HepG2 (cell line): ENCODE measurements at places on chromosomes 5 and 9.

DNA sequence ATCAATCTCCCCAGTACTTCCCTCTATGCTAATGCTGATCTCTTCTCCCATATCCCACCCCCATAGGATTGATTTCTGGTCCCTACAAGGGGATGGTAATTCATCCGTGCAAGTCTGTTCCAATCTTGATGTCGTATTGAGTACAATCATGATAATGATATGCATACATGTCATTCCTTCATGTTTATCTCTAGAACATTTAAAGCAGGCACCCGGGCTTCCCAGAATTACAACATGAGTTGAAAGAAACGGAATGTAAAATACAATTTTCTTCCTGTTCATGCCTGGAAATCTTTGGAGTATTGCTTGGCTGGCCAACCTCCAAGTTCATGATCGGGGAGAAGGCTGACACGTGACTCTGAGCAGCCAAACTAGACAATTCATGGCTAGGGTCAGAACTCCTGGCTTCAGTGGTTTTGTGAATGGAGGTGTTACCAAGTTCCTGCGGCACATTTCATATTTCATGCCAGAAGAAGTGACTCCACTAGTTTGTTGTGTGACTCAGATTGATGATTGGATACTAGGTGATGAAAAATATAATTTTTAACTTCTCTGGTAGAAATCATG, 66.6 kb downstream of the C9orf152 start:
- no peak for DNase-seq

- DNase-seq = peak; percentile 49
Observed at GRCh38 chr9:121222524-121223171, 21.0 kb upstream of the RAB14 start.

- no peak for DNase-seq
Observed at GRCh38 chr5:67578011-67578410, 381.4 kb upstream of the CD180 start.

DNA sequence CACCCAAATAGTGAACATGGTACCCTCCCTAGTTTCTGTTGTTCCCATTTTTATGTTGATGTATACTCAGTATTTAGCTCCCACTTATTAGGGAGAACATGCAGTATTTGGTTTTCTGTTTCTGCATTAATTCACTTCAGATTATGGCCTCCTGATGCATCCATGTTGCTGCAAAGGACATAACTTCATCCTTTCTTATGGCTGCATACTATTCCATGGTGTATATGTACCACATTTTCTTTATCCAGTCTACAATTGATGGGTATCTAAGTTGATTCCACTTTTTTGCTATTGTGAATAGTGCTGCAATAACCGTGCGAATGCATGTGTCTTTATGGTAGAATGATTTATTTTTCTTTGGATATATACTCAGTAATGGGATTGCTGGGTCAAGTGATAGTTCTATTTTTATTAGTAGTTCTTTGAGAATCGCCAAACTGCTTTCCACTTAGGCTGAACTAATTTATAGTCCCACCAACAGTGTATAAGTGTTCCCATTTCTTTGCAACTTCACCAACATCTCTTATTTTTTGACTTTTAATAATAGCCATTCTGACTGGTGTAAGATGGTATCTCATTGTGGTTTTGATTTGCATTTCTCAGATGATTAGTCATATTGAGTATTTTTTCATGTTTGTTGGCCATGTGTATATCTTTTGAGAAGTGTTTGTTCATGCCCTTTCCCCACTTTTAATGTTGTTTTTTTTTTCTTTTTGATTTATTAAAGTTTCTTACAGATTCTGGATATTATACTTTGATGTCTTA, 79.6 kb downstream of the SMIM15 start:
- DNase-seq = no peak

GRCh38 chr5:120062515-120062917, 401.6 kb upstream of the PRR16 start:
- no peak for DNase-seq

GRCh38 chr9:75962013-75962661, 71.7 kb downstream of the PCSK5 start:
- no peak for DNase-seq

DNA sequence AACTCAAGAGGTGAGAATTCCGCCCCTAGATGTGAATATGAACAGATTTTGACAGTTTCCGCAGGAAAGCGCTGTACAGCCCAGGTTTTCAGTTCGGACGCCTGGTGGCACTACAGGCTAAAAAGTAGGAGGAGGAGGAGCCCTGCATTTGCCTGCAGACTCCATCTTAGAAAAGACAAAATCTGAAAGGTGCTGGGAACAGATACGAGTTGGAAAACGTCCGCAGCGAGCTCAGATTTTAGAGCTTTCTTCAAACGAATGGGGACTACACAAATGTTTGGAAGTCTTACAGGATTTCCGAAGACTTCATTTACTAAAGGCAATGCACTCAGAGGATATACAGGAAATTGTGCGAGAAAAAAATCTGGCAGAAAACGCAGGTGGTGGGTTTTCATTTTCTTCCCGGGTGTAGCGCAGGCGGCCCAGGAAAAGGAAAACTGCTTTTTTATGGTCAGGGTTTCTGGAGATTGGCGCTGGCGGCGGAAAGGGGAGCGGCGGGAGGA, 9.9 kb upstream of the PCDHB2 start:
- DNase-seq = peak; percentile 72

DNA sequence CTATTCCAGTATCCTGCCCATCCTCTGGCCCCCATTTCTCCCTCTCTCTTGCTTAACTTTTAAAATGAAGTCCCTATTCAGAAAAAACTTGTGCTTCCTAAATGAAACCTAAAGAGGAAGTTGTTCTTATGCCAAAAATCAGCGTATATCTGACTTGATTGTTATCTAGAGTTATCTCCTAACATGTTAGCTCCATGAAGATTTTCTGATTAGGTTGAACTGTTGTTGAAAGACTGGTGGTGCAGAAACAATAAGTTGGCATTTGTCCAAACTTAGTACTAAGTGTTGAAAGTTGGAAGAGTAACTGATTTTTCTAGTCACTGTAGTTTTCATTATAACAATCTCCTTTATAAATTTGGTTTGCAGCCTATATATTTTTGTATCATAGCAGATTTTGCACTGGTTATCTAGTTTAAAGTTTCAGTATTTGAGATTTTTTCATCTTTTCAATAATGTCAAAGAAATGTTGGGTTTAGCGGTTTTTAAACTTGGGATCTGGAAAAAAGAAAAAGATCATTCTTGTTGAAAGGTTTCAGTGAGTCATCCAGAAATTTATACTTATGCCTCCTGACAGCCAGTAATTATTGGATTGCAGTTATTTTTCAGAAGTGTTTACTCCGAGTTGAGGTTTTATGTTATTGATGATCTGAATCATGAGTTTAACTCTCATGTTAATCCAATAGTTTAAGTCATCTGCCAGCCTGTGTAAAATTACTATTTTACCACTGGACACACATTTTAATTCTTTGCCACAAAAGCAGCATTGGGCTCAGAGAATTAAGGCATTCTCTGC, 60.6 kb downstream of the PAM start:
- DNase-seq = no peak

DNA sequence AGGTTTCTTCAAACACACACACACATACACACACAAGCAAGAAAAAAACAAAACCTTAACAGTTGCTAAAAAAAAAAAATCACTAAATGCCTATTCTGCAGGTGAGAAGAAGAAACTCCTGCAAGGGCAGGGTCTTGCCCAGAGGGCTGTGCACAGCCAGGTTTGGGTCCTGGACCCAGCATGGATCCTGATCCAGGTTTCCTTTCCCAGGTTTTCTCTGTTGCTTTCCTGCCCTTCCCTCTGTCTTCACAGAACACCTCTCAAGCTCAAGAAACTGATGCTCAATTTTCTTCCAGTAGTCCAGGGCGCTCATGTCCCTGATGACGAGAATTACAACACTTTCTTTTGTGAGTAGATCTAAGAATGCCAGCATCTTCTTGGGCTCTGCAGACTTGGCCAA, 136.6 kb downstream of the PAX5 start:
- no peak for DNase-seq
